ENCODE measurements at places on chromosomes 7 and 10.

DNA sequence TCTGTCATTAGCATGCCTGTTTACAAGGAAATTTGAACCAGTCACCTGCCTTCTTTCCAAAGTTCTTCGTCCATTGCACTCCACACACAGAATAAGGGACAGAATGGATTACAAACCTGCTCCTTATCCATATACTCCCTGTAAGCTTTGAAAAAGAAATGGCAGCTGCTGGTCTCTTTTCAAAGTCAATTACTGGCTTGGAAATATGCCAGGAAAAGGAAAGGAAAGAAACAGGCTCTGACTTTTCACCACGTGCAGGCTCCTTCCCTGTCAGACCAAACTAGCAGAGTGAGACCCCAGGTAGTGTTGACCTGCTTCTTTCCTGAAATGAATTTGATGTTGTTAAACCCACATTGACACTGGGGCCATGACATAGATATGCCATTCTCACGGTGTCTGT, 84.5 kb downstream of the LHFPL3 start:
- DNase-seq: no peak

- no peak for DNase-seq
Measured at GRCh38 chr10:130772676-130773075, 538.8 kb downstream of the TCERG1L start.

GRCh38 chr7:127393368-127394058, 1.0 kb upstream of the ZNF800 start:
- peak; percentile 6 for DNase-seq

- DNase-seq: no peak
Measured at GRCh38 chr10:75432176-75432575, 752 bp downstream of the LRMDA start.

DNA sequence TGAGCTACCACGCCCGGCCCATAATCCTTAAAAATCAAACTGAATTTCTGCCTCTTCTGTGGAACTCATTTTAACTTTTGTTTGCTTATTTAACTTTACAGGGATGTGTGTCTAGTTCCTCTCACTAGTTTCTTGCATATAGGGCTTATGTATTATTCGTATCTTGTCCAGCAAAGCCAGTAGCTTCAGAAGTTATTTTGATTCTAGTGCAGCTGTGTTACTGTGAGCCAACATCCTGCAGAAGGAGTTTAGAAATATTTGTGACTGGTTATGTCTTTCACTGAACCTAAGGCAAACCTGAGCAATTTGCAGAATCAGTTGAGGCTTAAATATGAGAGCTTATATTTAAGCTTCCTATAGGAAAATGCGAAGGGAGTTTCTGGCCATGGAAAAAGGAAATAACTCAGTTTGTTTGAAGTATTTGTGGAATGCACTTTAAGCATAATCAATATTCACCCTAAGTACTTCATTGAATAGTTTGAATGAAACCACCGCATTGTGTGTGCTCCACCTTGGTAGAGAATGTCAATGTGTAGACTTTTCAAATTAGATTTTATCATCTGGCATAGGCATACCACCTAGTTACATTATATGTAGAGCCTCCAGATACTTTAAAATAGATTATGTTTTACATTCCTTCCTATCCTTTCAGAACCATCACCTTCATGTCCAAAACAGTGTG, 90.8 kb downstream of the MCU start:
- no peak for DNase-seq

GRCh38 chr7:3175285-3175902, 125.7 kb upstream of the SDK1 start:
- no peak for DNase-seq

DNA sequence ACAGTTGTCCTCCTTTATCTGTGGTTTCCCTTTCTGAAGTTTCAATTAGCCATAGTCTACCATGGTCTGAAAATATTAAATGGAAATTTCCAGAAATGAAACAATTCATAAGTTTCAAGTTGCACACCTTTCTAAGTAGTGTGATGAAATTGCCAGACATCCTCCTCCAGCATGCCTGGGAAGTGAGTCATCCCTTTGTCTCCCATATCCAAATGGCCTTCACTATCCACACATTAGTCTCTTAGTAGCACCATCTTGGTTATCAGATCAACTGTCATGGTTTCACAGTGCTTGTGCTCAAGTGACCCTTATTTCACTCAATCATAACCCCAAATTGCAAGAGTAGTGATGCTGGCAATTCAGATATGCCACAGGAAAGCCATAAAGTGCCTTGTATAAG, 83.4 kb upstream of the PPP1R9A start:
- no peak for DNase-seq

- no peak for DNase-seq
Measured at GRCh38 chr7:74101061-74101681, 17.6 kb downstream of the LIMK1 start.

GRCh38 chr7:4282434-4283223, 399.5 kb upstream of the FOXK1 start:
- no peak for DNase-seq

- no peak for DNase-seq
Measured at GRCh38 chr7:81081616-81082015, 162.8 kb upstream of the SEMA3C start.

- no peak for DNase-seq
Measured at GRCh38 chr10:111207500-111207899, 130.7 kb downstream of the ADRA2A start.

GRCh38 chr10:126177417-126178030, 210.8 kb downstream of the ADAM12 start:
- peak; percentile 58 for DNase-seq

DNA sequence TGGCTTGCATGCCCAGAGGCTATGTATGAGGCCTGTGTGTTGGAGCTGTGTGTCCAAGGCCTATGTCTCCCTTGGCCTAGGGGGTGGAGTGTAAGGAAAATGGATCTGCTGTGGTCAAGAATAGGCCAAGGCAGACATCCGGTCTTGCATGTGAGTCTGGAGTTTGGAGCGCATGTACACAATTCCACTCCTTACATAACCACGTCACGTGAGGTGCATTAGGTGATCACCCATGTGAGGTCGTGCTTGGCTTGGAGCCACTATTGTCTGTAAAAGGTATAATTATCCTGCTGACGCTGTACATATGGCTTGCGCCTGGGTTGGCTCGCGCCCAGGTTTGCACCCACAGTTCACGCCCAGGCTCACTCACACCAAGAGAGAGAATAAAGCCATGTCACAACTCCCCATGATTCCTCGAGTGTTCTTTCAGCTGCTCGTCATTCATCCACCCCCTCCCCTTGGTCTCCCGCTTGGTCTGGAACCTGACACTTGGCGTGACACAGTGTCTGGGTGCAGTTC, 105.5 kb downstream of the BICC1 start:
- DNase-seq: no peak

GRCh38 chr10:44618910-44619309, 234.0 kb upstream of the CXCL12 start:
- no peak for DNase-seq

- no peak for DNase-seq
Measured at GRCh38 chr10:30490289-30491000, 56.5 kb downstream of the MAP3K8 start.

DNA sequence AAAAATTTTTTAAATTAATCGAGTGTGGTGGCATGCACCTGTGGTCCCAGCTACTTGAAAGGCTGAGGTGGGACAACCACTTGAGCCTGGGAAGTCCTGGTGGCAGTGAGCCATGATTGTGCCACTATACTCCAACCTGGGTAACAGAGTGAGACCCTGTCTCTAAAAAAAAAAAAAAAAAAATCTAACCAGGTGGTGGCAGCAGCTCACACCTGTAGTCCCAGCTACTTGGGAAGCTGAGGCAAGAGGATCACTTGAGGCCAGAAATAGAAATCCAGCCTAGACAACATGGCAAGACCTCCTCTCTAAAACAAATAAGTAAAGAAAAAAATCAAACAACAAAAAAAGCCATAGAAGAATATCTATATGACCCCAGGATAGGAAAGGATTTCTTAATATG, 3.6 kb upstream of the MYOF start:
- DNase-seq: no peak

GRCh38 chr10:6478722-6479121, 101.4 kb downstream of the PRKCQ start:
- no peak for DNase-seq

- DNase-seq: no peak
Measured at GRCh38 chr10:119668461-119668860, 17.3 kb downstream of the BAG3 start.

DNA sequence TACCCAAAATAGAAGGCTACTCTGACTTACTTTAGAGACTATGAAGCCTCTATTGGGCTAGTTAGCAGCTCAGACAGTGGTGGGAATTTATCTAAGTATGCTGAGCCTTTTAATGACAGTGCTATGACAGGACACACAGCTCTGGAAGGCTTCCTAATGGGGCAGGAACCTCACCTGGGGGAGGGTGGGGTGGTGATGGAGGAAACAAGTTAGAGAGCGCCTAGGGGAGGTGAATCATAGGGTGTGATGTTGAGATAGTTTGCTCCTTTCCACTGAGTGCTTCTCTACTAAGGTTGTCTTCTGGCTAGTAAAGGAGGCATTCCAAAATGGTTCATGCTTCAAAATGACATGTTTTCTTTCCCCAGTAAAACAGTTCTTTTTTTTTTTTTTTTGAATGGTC, 42.1 kb downstream of the PPP1R9A start:
- DNase-seq: no peak

- DNase-seq: no peak
Measured at GRCh38 chr10:98649170-98649569, 202.4 kb upstream of the HPS1 start.

DNA sequence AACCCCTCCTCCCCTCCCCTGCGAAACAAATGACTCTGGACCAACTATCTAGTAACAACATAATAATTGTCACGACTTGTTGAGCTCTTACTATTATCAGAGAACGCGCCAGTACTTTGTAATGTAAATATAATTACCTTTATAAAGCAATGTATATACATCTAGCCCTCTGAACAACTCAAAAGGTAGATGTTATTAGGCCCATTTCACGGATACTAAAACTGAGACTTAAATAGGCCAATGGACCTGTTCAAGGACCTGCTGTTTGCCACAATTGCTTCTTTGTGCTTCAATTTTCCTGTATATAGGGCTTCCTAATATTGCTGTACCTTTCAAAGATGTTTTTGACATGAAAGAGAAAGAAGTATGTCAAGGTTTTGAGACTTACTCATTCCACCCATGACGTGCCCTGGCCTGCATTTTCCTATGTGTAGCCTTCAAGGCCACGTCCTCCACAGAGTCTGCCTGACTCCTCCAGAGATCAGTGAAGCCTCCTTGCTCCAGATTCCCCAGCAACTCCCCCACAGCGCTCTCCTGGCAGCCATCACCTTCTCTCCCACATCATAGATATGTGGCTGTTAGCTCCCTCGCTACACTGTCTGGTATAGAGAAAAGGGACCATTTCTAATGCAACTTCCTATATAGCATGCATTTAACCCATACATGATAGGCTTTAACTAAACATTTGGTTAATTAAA, 156.6 kb downstream of the SKIDA1 start:
- DNase-seq: no peak

DNA sequence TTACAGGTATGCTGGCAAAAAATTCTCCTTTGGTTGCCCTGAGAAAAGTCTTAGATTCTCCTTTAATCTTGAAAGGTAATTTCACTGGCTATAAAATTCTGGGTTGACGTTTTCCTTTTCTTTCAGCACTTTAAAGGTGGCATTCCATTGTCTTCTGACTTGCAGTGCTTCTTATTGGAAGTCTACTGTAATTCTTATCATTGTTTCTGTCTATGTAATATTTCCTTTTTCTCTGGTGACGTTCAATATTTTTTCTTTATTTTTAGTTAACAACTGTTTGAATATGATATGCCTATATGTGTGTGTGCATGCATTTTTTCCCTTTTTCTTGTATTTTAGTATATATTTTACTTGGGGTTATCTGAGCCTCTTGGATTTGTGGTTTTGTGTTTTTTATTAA, 111.0 kb downstream of the GPR158 start:
- DNase-seq: no peak

Measured in neuronal stem cell (in vitro differentiated cells).